CD4-positive, CD25-positive, alpha-beta regulatory T cell (primary cell): ENCODE measurements at places on chromosomes 2 and 18. TPM values are rescaled to one million over a fixed set of nuclear protein-coding genes. Genes with fewer than 3 reads are reported as not detected.

ORC2 gene
- total RNA-seq: 32.7 TPM

RAMP1 gene
- total RNA-seq: not detected

FEV gene
- total RNA-seq: not detected

PROKR1 gene
- total RNA-seq: not detected

EHBP1 gene
- 25.6 TPM for total RNA-seq

IKZF2 gene
- total RNA-seq: 225 TPM

LINC00305 gene
- not detected for total RNA-seq

TBC1D8 gene
- 1.0 TPM for total RNA-seq

SLC9A2 gene
- total RNA-seq: not detected

KCNIP3 gene
- total RNA-seq: not detected

LRPPRC gene
- 48.5 TPM for total RNA-seq

RFX8 gene
- total RNA-seq: 5.5 TPM

SPATS2L gene
- 19.2 TPM for total RNA-seq

FLACC1 gene
- 7.0 TPM for total RNA-seq

DES gene
- not detected for total RNA-seq

RTTN gene
- total RNA-seq: 36.4 TPM

KCNE4 gene
- total RNA-seq: not detected

SAG gene
- 1.7 TPM for total RNA-seq

IL1RL2 gene
- total RNA-seq: not detected

RTP5 gene
- total RNA-seq: 0.44 TPM

CHST10 gene
- 0.81 TPM for total RNA-seq

NLRC4 gene
- not detected for total RNA-seq

INPP4A gene
- 106 TPM for total RNA-seq
